Activated T-cell treated with anti-CD3 and anti-CD28 coated beads for 24 hours (primary cell): ENCODE measurements at places on chromosomes 5 and 9.

DNA sequence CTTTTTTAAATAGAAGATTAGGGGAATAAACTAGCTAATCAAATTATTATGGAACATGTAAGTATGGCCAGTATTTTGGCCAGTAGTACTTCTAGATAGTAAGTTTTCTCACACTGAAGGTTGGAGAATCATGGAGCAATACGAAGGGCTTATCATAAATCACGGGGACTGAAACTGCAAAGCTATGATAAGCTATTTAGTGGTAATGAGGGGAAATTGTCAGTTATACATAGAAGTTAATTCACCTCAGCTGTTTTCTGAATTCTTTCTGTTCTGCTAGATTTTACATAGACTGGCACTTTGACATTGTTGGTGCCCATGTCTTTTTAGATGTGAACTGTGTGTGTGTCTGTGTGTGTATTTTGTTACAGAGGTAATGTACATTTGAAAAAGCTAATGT is 34.5 kb upstream of the FAM151B start:
- no peak for DNase-seq

- DNase-seq, result no peak
Observed at GRCh38 chr9:70533492-70533891, 119.0 kb upstream of the KLF9 start.

DNA sequence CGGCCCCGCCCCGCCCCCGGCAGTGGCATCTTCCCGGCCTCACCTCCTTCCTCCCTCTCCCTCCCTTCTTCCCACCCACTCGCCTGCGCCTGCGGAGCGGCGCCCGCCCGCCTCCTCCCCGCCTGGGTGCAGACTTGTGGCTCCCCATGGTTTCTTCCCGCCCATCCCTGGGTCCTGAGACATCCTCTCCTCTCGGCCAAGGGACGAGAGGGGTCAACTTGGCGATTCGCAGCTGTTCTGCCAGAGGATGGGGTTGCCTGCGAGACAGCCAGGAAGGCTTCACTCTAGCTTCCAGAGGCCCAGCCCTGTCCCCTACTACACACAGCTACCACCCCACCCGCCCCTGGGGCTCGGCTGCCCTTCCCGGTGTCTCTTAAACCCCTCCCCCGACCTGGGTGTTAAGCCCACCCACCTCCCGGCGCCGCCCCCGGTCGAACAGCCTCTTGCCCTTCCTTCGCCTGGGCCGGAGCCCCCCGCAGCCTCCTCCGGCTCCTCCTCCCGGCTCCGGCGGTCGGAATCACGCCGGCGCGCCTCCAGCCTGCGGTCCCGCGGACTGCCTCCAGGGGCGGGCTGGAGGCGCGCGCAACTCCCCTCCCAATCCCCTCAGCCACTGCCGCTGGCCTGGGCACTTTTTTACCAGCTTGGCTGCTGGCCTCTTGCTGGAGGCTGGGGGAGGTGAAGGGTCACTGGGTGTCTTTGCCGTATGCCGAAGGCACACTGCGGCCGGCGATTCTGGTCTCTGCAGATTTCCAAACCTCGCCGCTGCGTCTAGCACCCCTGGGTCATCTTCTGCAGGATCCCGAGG is 1.9 kb downstream of the JADE2 start:
- DNase-seq, result peak; percentile 68

GRCh38 chr5:174916227-174916626 is 191.8 kb downstream of the MSX2 start:
- DNase-seq, result no peak

DNA sequence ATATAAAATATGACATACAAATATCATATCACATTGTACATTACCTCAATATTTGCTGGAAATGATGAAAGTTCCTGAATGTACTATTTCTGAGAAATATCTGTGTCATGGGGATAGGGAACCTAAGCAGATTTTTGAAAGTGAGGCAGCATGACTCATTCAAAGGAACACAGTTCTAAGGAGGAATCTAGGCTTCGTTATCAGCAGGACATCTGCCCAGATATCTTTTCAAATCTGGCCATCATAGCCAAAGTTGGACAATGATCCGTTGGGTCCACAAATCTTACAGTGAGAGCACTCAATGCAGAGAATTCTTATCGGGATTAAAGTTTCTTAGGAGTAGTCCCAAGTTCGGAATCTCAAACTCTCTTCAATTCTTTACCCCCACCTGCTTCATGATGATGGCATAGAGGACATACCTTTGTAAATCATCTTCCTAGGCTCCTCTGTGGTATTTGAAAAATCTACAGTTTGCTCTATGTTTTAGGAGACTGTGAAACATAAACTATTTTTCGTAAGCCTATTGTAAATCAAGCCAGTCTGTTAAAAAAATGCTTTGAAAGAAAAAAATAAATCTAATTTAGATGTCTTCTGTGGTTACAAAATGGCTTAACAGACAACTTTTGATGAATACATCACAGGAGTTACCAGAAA is 29.4 kb upstream of the ALDH1A1 start:
- no peak for DNase-seq

GRCh38 chr9:132768932-132769905 is 99.0 kb downstream of the GTF3C4 start:
- DNase-seq, result peak; percentile 44

DNA sequence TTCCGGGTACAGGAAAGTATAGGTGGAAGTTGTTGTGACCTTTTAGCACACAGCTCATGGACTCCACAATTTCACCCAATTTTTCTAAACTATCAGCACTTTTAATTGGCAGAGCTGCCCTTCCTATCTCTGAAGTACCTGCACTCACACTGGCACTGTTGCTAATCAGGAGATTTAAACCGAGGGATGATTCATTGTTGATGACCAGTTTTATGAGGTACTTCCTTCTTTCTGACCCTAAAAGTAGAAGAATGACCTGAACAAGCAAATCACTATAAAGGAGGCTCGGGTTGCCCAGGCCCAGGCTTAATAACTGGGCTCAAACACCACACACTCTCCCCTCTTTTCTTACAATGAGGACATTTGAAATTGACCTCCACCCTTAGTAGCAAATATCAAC is 105.9 kb downstream of the KCNN2 start:
- no peak for DNase-seq

DNA sequence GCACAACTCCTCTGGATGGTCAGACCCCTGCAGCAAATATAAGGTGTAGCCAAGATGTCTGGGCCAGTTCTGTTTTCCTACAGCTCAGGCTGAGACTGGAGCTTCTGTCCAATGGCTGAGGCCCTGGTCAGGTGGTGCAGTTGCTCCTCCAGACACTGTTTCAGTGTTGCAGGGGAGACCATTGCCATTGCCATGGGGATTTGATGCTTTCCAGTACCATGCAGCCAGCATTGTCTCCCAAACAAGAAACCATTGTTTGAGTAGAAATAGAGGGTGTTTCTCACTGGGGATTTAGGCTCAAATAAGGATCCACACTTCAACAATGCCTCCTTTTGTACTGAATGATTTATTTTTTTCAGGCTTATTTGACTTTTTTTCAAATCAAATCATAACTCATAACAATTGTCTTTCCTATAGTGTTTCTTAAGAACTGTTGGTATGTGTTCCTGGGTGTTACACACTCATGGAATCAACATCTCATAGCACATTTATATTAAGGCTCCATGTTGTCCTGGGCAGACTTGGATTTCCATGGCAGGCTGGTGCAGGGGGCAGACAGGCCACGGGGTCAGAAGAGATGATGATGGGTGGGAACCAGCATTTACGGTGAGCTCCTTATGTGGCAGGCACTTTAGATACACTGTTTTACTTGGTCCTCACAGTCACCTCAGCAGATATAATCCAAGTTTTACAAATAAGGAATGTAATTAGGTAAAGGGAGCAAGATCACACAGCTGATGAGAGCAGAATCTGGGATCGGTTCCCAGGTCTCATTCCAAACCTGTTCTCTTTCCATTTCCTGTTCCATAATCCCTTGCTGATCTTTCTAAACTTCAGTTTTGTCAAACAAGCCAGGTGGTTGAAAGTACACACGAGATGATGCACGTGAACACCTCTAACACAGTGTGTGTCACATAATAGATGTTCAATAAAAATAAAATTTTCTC is 95.9 kb upstream of the GNAQ start:
- DNase-seq, result no peak

DNA sequence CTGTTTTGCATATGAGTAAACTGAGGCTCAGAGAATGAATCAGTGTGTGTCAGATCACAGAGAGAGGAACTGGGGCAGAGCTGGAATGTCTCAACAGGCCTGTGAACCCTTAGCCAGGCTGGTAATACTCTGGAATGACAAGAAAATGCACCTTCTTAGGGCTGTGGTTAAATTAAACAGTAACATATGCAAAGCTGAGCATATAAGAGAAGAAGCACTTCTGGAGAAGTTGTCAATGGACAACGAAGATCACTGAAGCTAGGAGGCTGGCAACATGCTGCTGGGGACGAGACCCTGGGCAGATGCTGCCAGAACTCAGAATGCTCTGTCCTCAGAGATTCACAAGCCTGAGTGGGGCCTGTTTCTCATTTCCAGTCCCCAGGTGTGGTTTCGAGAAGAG is 64.6 kb upstream of the EPB41L4B start:
- no peak for DNase-seq

DNA sequence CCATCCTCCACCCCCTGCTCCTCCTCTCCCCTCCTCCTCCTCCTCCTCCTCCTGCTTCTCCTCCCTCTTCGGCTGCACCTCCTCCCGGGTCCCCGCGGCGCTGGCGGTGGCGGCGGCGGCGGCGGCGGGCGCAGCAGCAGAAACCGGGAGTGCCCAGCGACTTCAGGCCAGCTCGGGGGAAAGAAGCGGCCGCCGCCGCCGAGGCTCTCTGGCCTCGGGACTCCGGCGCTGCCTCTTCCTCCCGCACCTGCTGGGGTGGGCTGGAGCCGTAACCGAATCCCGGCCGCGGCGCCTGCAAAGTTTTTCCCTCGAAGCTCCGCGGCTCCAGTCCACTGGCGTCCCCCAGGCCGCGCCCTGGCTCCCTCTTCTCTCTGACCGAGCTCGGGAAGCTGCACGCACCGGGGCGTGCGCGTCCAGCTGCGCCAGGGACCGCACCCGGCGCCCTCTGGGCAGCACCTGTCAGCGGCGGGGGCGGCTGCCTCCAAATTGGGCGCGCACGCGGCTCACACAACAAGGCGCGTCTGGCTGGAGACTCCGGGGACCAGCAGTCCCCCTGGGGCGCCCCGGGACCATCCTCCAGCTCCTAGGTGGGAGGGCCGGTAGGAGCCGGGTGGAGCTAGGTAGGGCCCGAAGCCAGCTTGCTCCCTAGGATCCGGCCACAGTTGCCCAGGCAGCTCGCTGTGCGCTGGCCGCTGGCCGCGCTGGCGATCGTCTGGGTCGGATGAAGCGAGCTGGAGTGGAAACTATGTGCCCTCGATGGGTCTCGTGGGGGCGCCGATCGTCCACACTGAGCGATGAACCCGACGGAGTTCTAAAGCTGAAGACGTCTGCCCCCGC is at the start of gene MCTP1:
Gene MCTP1 (minus strand): TSS at position 523 of the 837 bp plus-strand sequence.
- no peak for DNase-seq

DNA sequence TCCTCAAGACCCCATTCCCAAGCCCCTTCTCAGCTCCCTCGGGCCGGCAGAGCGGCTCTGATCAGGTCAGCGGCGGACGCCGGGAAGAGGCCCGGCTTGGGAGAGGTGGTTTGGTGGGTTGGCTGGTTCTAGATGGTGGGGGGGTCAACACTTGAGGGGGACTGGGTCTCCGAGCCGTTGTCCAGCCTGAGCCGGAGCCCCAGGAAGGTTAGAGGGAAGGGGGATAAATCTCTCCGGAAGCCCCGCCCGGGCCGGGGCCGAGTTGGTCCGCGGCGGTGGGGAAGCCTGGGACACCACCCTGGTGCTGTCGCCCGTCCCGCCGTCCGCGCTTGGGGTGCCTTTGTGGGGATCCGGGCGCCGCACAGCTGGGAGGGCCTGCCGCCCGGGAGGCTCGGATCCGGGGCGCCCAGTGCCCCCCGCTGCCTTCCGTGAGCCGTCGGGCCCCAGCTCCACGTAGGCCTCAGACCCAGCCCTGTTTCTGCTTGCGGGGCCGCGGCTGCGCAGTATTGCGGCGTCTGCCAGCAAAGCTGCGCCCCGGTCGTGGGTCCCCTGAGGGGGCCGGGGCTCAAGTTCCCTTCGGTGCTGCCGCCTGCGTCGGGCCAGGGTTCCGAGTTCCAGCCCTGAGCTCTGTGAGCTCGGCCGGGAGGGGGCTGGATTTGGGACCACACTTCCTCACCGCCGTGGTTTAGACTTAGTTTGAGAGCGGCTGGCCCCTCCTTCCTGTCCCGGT is 542 bp upstream of the TRIM52 start:
- DNase-seq, result peak; percentile 69

DNA sequence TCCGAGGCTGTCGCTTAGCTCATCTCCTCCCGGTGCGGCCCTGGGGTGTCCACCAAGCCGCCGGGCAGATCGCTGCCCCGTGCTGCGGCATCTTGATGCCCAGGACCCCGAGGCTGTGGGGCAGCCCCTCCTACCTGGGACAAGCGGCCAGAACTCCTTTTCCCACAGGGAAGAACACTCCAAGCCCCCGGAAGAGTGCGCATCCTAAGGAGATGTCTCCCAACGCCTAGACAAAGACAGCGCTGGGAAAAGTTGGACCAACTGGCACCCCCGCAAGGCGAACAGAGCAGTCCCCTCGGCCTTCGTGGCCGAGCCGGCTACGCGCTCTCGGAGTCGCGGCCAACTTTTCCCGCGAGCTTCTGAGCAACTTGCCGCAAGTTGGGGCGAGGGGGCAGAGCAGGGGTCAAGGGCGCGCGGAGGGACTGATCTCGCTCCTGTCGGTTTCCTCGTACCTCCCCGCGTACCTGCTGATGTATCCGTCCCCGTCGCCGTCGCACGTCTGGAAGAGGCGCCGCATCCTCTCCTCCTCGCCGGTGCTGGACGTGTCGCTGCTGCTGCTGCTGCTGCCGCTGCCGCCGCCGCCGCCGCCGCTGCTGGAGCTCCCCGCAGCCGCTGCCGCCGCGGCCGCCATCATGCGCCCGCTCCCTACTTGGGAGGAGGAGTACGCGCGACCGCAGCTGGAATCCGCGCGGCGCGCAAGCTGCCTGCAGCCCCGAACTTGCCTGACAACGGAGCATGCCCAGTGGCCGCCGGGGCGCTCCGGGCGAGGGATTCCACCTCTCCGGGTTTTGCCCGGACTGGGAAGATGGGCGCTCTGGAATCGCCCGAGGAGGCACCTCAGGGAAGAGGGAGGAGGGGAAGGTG is at the start of gene MCC:
Gene MCC (minus strand): TSS at position 673 of the 864 bp plus-strand sequence.
- peak; percentile 18 for DNase-seq

- DNase-seq, result no peak
Observed at GRCh38 chr9:29556317-29556716, 1983.0 kb upstream of the C9orf72 start.

DNA sequence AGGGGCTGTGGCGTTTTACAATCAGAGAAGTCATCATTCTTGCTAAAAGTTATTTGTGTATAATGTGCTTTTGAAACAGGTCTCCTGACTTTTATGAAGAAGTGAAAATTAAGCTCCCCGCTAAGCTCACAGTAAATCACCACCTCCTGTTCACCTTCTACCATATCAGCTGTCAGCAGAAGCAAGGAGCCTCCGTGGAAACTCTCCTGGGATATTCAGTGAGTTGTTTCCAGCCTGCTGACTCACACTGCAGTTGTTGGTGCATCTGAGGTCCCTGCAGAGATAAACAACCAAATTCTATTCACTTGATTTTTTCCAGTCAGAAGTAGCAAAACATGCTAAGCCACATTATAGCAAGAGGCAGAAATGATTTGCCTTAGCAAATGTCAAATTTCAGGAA is 156.7 kb downstream of the DOCK8 start:
- no peak for DNase-seq
